Hepatocyte (in vitro differentiated cells): ENCODE measurements at places on chromosomes 11 and 22. TPM values are rescaled to one million over a fixed set of nuclear protein-coding genes. Genes with fewer than 3 reads are reported as not detected.

Gene PTGDR2
- 1.2 and 1.3 TPM in 2 replicates for total RNA-seq

Gene CYB5R2
- 19.9 and 25.0 TPM in 2 replicates for total RNA-seq

Gene MUC5AC
- under 0.01 and 0.07 TPM in 2 replicates for total RNA-seq

Gene ENTHD1
- not detected in 2 replicates for total RNA-seq

Gene GNAZ
- total RNA-seq: 4.1 and 4.5 TPM in 2 replicates

Gene NRIP3
- 2.4 and 3.2 TPM in 2 replicates for total RNA-seq

Gene OSM
- 0.48 and 1.5 TPM in 2 replicates for total RNA-seq

Gene APOA1
- 4,253 and 4,361 TPM in 2 replicates for total RNA-seq

Gene EIF3M
- 508 and 516 TPM in 2 replicates for total RNA-seq

Gene SLC22A25
- total RNA-seq: 3.9 and 4.9 TPM in 2 replicates

Gene PATE2
- not detected in 2 replicates for total RNA-seq

Gene CRYBB1
- total RNA-seq: not detected in 2 replicates

Gene OR5B21
- total RNA-seq: not detected in 2 replicates

Gene SLC16A8
- total RNA-seq: not detected in 2 replicates

Gene POU2AF2
- not detected in 2 replicates for total RNA-seq

Gene MISFA
- total RNA-seq: 1.8 TPM in 1 of 2 replicates, not detected in the other

Gene GLYAT
- 0.77 and 3.1 TPM in 2 replicates for total RNA-seq

Gene OR10V1
- not detected in 2 replicates for total RNA-seq

Gene MPEG1
- 0.04 and 0.57 TPM in 2 replicates for total RNA-seq

Gene EHF
- 8.6 and 9.0 TPM in 2 replicates for total RNA-seq

Gene SLC22A12
- not detected in 2 replicates for total RNA-seq

Gene RIN1
- total RNA-seq: 4.3 and 6.2 TPM in 2 replicates

Gene FOLH1
- total RNA-seq: not detected in 2 replicates

Gene C22orf42
- total RNA-seq: not detected in 2 replicates

Gene MFRP
- total RNA-seq: 0.08 TPM in 1 of 2 replicates, not detected in the other

Gene SMTNL1
- total RNA-seq: not detected in 2 replicates

Gene KRTAP5-9
- total RNA-seq: 0.23 TPM in 1 of 2 replicates, not detected in the other

Gene NAP1L4
- 75.7 and 79.0 TPM in 2 replicates for total RNA-seq

Gene CBLIF
- 60.8 and 83.0 TPM in 2 replicates for total RNA-seq

Gene SLC5A1
- total RNA-seq: 7.3 and 7.4 TPM in 2 replicates

Gene ANO5
- total RNA-seq: 7.3 and 8.0 TPM in 2 replicates

Gene FXYD6
- total RNA-seq: 19.5 and 28.3 TPM in 2 replicates

Gene MMP7
- 1.9 and 5.0 TPM in 2 replicates for total RNA-seq

Gene C11orf97
- not detected in 2 replicates for total RNA-seq

Gene OR8G5
- not detected in 2 replicates for total RNA-seq

Gene TNNI2
- total RNA-seq: 0.73 and 2.4 TPM in 2 replicates

Gene EFCAB6
- total RNA-seq: 1.0 and 2.1 TPM in 2 replicates

Gene ASRGL1
- total RNA-seq: 5.1 and 9.5 TPM in 2 replicates

Gene SCUBE1
- total RNA-seq: 0.96 and 2.1 TPM in 2 replicates

Gene NRGN
- total RNA-seq: not detected in 2 replicates

Gene PLET1
- not detected in 2 replicates for total RNA-seq

Gene ATG2A
- 16.4 and 18.1 TPM in 2 replicates for total RNA-seq

Gene OR8B12
- total RNA-seq: not detected in 2 replicates

Gene IGSF22
- 0.08 TPM in 1 of 2 replicates, not detected in the other for total RNA-seq

Gene SAA4
- 73.0 and 73.8 TPM in 2 replicates for total RNA-seq

Gene MS4A15
- total RNA-seq: 0.88 and 1.1 TPM in 2 replicates

Gene SMC1B
- total RNA-seq: not detected in 2 replicates

Gene LRRC56
- 0.64 and 1.6 TPM in 2 replicates for total RNA-seq

Gene OR6T1
- not detected in 2 replicates for total RNA-seq

Gene GRAP2
- total RNA-seq: 0.12 TPM in 1 of 2 replicates, not detected in the other

Gene CELSR1
- total RNA-seq: 5.8 and 8.7 TPM in 2 replicates

Gene HBB
- total RNA-seq: not detected in 2 replicates
